ENCODE measurements at places on chromosomes 2 and 18. TPM values are rescaled to one million over a fixed set of nuclear protein-coding genes. Genes with fewer than 3 reads are reported as not detected.

Gene PDE1A
- total RNA-seq: 17.4 TPM

Gene HMSD
- total RNA-seq: 0.57 TPM

Gene SLC16A14
- total RNA-seq: 6.1 TPM

Gene HDAC4
- total RNA-seq: 21.3 TPM

Gene GPD2
- total RNA-seq: 18.2 TPM

Gene SLC66A2
- 33.2 TPM for total RNA-seq

Gene CXCR1
- 0.14 TPM for total RNA-seq

Gene DARS1
- total RNA-seq: 50.6 TPM

Gene ZNF892
- total RNA-seq: 2.0 TPM

Gene CHRNA1
- not detected for total RNA-seq

Gene CCDC178
- 2.0 TPM for total RNA-seq

Gene ANTXR1
- 30.7 TPM for total RNA-seq

Gene RNF125
- total RNA-seq: 0.44 TPM

Gene MAPK4
- total RNA-seq: 18.0 TPM

Gene ABHD1
- total RNA-seq: not detected

Gene MYL1
- total RNA-seq: not detected

Gene SMYD1
- not detected for total RNA-seq

Gene FOXD4L1
- total RNA-seq: 0.34 TPM

Gene MARCO
- total RNA-seq: 141 TPM

Gene IL36B
- total RNA-seq: not detected

Gene DSG4
- not detected for total RNA-seq

Gene PPP1R1C
- total RNA-seq: 5.9 TPM

Gene HRH4
- 0.06 TPM for total RNA-seq

Gene CFAP210
- not detected for total RNA-seq

Gene EMILIN1
- total RNA-seq: 210 TPM

Gene TFCP2L1
- 0.78 TPM for total RNA-seq

Gene FBXO15
- 3.0 TPM for total RNA-seq

Gene MALL
- total RNA-seq: 0.94 TPM

Gene ACTR3
- 530 TPM for total RNA-seq

Gene PCARE
- total RNA-seq: not detected

Gene G6PC2
- not detected for total RNA-seq

Gene DNAH7
- total RNA-seq: 0.36 TPM

Gene WNT10A
- not detected for total RNA-seq

Gene GRB14
- 4.8 TPM for total RNA-seq

Gene GALM
- total RNA-seq: 176 TPM

Gene SMC6
- 4.2 TPM for total RNA-seq

Gene EVX2
- total RNA-seq: not detected

Gene IFIH1
- 18.7 TPM for total RNA-seq

Gene WDCP
- total RNA-seq: 14.1 TPM

Gene SPAG16
- total RNA-seq: 30.9 TPM

Gene TTL
- total RNA-seq: 21.1 TPM

Gene PIKFYVE
- 25.7 TPM for total RNA-seq

Gene CRIM1
- total RNA-seq: 41.4 TPM

Gene HOXD8
- 40.6 TPM for total RNA-seq

Gene DYNAP
- total RNA-seq: not detected

Gene NYAP2
- 0.11 TPM for total RNA-seq

Gene DSC3
- total RNA-seq: 0.21 TPM

Gene CDH19
- total RNA-seq: 3.0 TPM
